Left renal cortex interstitium (tissue), 4 donors: ENCODE measurements at places on chromosomes 13 and 19.

DNA sequence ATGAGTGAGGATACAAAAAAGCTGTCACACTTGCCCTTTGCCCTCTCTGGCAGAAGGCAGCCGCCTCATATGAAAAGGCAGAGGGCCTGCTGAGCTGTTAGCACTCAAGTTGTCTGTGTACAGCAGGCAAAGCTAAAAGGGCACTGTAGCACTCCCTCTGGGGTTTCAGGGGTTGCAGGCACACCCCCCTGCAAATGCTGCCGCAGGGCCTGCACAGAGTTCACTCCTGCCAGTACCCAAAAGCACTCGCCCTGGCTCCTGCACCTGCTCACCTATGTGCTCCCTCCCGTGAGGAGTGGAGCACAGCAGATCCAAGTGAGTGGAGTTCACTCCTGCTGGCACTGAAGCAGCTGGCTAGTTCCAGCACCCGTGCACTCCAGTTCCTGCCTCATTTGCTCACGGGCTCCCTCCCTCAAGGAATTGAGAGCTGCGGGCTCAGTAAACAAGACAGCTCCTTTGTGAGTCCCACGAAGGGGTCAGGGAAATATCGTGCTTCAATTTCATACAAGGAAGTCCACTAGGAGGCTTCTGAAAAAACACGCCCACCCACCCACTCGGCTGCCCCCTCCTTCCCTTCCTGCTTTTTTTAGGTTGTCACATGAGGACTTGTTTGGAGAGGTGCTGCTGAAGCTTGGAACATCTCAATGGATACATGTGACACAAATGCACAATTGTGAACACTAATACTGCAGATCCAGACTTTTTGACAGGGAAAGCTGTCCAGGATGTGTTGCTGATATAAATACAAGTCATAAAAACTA is 9.9 kb upstream of the RCBTB2 start:
- DNase-seq, result peak; percentile 39

GRCh38 chr13:60139272-60139671 is 24.5 kb downstream of the DIAPH3 start:
- DNase-seq, result no peak

- DNase-seq, result peak; percentile 36
Observed at GRCh38 chr19:58279042-58279924, 528 bp downstream of the ZNF8 start.

DNA sequence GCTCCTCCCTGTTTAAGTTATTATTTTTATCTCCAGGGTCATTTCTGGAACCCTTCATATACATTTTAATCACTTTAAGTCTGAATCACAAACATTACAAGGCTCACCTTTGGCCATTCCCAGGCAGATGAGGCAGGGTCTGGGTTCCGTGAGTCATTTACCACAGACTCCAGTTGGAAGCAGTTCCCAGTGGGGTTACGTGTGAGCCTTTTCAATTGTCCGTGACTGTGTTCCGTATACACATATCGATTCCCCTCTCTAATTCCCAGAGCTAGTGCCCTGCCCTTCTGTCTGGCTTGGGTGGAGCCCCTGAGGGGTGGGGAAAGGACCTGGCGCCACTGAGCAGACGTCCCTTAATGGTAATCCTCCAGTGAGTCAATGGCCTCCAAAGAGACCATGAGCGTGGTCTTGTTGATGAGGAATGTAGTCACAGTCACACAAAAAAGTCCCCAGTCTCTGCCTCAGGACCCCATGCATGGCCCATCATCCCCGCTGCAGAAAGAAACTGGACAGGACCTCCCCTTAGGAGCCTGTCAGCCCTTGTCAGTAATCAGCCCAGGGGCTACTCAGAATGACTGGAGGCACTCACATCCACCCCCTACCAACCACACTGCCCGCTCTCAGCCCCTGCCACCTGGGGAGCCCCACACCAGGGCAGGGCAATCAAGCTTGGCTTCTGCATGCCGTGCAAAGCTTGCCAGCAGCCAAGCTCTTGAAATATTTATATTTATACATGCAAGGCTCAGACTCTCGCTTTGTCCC is 144.4 kb downstream of the ZIC5 start:
- DNase-seq, result no peak

DNA sequence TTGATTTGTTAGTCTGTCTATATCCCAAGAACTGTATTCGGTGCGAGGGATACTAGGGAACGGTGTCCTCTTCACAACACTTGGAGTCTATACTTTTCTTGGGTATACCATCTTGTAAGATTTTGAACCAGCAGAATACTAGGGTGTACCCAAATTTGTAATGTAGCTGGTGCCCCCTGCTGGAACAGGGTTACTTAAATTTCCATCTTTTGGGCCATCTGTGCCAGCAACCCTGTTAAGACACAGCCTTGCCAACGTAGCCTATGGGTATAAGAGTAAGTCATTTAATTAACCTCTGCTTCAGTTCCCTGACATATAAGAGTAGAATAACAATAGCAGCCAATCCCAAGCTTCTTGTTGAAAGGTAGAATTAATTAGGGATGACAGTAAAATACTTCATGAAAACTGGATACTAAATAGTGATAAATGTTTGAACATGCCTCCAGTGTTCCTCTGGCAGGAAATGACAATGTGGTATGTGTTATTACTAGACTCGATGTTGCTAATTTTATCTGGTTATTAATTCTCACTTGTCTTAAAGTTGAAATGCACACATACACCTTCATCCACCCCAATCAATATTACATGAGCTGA is 607.6 kb downstream of the FGF9 start:
- no peak for DNase-seq

- no peak for DNase-seq
Observed at GRCh38 chr19:53057904-53058580, 13.5 kb downstream of the ERVV-2 start.

GRCh38 chr13:110237875-110238817 is 68.8 kb downstream of the COL4A1 start:
- DNase-seq, result no peak

DNA sequence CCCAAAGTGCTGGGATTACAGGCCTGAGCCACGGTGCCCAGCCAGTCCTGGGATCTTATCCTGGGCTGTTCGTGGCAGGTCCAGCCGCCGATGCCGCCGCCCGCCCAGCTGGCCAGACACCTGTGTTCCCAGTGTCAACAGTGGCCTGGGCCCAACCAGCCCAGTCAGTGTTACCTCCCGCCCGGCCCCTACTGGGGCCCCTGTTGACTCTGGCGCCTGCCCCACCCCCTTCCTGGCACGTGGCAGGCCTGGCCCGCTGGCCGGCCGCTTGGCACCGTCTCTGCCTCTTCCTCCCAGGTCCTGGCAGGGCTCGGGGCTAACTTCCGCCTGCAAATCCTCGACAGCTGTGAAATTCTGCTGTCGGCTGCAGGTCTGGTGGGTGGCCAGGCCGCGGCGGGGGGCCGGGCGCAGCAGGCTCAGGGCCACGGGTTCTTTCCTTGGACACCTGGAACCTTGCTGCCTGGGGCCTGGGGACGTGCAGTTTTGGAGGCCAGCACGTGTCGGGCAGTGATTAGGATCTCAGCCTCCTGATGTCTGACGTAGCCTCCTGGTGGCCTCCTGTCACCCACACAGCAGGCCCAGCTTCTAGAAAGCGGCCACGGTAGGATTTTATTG is 9.1 kb downstream of the ARID3A start:
- no peak for DNase-seq

GRCh38 chr13:82847595-82847994 is 1034.7 kb downstream of the SLITRK1 start:
- DNase-seq, result no peak

DNA sequence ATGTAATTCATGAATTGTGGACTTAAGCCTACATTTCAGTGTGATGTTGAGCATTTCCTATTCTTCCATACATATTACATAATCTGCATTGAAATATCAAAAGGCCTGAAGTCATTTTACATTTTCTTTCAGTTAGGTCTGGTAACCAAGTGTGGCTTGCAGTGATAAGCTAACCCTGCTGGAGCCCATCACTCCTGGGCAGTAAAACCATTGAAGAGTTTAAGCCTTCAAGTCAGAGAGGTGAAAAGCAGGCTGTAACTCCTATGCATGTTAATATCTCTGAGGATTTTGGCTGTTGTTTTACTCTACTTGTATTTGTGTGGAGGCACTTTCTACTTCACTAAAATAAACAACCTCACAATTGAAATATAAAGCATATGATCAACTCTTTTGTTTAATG is 248.8 kb downstream of the SLITRK5 start:
- DNase-seq, result no peak

DNA sequence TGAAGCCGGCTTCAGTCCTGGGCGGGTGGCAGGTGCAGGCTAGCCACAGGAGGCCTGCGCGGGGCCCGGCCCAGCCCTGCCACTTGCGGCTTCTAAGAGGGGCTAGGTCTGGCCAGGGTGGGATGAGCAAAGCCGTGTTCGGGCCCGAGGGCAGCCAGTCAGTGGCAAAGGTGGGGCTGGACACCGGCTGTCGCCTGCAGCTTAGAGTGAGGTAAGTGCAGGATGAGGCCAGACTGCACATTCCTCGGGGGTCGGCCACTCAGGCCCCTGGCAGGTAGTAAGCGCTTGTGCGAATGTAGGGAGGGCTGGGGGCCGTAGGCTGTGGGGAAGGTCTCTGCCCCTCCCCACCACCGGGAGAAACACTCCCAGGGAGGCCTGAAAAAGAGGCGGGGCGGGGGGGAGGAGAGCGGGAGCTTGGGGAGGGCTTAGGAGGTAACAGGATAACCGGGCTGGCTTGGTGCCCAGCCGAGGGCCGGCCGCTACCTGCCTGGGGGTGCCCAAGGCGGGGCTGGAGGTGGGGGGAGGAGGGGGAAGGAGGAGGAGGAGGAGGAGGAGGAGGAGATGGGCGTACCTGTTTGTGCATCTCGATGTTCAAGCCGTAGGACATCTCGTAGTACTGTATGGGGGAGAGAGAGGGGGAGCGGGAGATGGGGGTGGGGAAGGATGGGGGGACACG is 6.4 kb downstream of the TLE5 start:
- DNase-seq, result no peak

DNA sequence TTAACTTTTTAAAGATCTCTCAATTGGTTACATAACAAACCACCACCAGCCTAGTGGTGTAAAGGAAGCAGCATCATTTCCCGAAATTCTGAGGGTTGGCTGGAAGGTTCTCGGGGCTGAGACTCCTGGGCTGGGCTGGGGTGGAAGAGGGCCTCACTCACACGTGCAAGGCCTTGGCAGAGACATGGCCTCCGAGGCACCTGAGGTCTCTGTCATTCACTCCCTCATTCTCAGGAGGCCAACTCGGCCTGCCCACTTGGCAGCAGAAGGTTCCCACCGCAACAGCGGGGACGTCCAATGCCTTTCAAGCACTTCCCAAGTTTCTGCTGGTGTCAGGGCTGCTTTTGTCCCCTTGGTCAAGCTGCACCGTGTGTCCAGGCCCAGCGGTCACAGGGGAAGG is 18.6 kb upstream of the RASA3 start:
- no peak for DNase-seq

DNA sequence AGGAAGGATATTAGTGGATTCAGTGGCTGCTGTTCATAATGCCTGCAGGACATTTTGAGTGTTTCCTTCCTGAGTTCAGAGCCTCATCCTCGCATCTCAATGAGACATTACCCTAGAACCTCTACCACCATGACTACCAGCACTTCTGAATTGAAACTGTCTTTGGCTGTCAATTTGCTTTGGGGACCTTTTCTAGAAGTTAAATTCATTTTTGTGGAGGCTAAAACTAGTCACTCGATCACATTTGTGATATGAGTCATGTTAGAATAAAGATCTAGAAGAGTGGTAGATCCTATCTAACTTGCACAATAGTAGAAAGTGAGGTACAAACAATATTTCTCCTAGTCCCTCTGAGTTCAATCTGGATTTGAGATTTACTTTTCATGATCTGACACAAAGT is 124.9 kb downstream of the KCNRG start:
- DNase-seq, result no peak

GRCh38 chr13:40960716-40961115 is 58.4 kb downstream of the ELF1 start:
- no peak for DNase-seq

DNA sequence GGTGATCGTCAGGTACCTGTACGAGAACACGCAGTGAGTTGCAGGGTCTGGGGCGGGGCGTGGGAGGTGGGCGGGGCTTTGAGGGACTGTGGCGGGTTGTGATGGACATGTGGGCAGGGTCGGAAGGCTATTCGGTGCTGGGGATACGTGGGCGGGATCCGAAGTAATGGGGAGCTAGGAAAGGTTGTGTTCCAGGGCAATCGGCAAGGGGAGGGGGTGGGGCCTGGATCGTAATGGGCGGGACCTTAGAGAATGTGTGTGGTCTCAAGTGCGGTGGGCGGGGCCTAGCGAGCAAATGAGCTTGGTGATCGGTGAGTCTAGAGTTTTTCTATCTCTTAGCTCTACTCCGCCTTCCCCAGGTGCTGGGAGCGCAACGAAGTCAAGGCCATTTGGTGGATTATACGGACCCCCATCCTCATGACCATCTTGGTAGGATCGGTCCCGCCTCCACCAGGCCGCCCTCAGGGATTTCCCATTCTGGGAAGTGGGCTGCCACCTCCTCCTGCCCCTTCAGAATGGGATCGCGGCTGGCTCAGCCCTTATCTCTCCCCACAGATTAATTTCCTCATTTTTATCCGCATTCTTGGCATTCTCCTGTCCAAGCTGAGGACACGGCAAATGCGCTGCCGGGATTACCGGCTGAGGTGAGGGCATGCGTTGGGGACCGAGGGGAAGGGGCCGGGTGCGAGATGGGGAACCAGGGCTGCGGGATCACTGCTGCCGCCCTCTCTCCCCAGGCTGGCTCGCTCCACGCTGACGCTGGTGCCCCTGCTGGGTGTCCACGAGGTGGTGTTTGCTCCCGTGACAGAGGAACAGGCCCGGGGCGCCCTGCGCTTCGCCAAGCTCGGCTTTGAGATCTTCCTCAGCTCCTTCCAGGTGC is 9.6 kb downstream of the GIPR start:
- DNase-seq, result no peak

GRCh38 chr13:94515374-94515773 is 35.9 kb upstream of the DCT start:
- no peak for DNase-seq

- DNase-seq, result no peak
Observed at GRCh38 chr13:107124730-107125129, 556.8 kb upstream of the ARGLU1 start.

DNA sequence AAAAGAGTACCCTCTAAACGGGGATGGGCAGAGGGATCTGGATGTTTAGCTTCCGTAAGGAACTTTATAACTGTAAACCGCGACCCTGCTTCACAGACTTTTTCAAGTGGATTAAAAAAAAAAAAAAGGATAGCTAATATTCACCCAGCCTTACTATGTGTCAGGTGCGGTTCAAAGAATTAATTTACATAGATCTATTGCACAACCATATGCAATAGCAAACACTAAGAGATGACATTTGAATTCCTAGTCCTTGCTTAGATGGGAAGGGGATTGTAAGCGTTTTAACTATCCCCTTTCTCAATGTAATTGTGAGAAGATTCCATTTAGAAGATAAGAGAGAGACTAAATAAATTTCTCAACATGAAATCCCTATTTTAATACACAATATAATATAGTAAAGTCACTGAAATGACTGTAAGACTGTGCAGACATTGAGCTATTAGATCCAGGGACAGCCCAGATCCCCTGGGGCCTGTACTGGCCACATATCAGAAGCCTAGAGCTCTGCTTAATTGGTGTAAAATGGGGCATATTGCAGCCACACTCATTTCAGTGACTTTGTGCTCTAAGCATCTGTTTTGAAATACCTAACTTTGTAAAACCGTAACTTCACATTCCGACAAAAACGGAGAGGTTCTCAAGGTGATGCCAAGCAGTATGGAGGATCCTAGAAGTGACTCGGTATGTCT is 13.6 kb downstream of the LATS2 start:
- DNase-seq, result no peak

GRCh38 chr19:27720155-27720554 is 1492.8 kb downstream of the UQCRFS1 start:
- DNase-seq, result no peak
